ENCODE measurements at places on chromosomes 7 and 10.

- DNase-seq = no peak
Observed at GRCh38 chr7:1078519-1078918, 9.4 kb upstream of the GPER1 start.

GRCh38 chr10:118584181-118584954 is 11.1 kb downstream of the PRLHR start:
- DNase-seq = peak; percentile 27

GRCh38 chr10:79928028-79928583 is 20.8 kb downstream of the SFTPD start:
- DNase-seq = no peak

GRCh38 chr10:117540640-117541404 is 1.7 kb upstream of the EMX2 start:
- no peak for DNase-seq

DNA sequence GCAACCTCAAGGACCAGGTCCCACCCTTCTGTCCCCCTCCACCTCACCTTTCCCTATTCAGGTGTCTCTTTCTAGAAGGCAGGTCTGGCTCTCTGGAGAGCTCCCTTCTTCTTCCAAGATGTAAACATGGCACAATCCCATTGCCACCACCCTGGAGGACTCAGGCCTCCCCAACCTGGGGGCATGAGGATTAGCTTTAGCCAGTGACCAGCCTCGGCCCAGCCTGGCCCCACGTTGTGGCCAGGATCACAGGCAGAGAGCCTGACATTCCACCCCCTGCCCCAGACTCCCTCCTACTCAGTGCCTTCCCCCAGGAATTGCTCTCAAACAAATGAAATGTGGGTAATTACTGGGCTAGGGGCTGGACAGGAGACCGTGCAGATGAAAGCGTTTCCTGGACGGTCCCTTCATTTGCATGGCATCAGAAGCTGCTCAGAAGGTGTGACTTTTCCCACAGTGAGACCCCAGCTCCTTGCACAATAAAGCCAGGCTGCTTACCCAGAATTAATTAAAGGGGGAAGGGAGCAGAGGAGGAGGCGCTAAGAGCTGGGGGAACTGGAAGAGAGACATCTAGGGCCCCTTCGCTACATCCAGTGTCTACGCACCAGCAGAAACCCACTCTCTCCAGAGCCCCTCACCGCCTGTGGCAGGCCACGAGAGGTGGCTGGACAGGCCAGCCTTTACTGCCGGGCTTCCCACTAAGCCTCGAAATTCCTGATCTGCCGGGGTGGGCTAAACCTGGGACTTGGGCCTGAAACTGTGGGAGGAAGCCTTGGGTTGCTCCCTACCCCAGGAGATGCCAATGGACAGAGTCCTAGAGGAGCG is 7.7 kb downstream of the FGF8 start:
- no peak for DNase-seq

DNA sequence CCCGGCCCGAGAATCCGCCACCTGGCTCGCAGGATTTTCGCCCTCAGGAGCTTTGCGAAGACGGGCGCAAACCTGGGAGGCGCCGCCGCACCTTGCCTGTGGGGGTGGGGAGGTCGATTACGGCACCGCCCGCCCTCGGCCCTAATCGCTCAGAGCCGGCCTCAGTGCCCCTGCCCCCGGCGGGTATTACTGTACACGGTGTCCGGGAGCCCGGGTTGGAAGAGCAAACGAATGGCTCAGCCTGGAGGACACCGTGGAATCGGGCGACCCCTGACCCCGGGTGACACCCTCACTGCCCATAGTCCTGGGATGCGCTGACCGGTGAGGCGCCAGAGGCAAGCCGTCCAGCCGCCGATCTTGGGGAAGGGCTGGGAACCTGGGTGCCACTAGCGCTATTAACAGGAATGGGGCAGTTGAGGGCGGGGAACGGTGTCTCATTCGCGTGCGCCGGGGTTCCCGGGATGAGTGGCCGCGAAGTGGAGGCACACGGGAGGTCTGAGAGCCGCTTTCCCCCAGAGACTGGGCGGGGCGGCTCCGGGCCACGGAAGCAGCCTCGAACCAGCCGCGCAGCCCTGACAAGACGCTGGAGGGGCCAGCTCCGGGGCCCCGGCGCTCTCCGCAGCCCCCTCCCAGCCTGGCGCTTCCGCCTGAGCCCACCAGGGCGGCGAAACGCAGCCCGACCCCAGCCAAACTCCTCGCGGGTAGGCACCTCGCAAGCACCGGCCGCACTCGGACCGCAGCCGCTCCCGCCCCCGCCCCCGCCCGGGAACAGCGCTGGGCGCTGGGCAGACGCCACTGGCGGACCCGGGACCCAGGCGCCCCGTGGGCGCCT is 167.5 kb downstream of the NRF1 start:
- DNase-seq = no peak

DNA sequence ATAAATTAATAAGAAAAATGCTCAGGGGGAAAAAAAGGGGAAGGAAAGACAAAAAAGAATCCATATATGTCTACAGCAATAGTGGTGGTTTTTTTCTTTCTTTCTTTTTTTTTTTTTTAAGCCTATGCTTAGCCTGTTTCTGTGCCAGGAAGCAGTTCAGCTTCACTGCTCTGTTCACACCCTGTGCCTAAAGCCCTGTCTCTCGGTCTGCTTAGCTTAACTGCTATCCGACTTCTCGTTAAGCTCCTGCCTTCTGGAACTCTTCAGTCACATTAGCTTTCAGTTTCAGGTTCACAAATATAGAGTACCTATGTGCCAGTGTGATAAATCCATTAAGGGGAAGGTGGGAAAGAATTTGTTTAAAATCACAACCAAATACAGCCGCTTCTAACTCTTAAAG is 26.5 kb upstream of the NRG3 start:
- no peak for DNase-seq

DNA sequence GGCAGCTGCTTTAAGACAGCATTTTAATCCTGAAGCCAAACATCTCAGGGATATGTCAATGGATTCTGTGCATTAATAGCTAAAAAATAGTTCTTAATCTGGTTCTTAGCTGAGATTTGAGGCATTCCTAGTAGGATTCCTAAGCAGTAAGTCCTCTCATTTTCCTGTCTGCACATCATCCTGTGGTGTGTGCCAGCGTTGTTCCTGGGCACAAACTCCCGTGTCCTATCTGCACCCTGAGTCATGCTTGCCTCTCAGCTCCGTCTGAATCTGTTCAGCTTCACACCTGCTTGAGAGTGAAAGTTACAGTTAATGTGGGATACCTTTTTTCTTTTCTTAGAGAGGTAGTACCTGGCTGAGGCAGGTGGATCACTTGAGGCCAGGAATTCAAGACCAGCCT is 19.5 kb downstream of the BAG3 start:
- no peak for DNase-seq

- no peak for DNase-seq
Observed at GRCh38 chr7:98107313-98107721, 655 bp downstream of the LMTK2 start.

DNA sequence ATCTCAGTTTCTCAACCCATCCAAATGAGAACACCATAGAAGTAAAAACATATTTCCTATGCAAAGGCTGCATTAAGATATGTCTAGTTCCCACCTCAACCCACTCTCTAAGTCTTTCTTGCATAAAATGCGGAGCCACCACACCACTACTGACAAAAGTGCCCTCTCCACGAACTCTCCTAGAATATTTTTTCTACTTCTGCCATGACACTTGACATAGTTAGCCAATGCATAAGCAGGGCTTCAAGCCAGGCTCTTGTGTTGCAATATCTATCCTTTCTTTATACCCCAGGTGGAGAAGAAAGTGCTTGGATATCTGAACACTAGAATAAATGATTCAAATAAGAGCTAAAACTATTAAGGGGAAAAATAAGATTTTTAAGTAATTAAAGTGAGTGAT is 465.2 kb downstream of the NRG3 start:
- no peak for DNase-seq

DNA sequence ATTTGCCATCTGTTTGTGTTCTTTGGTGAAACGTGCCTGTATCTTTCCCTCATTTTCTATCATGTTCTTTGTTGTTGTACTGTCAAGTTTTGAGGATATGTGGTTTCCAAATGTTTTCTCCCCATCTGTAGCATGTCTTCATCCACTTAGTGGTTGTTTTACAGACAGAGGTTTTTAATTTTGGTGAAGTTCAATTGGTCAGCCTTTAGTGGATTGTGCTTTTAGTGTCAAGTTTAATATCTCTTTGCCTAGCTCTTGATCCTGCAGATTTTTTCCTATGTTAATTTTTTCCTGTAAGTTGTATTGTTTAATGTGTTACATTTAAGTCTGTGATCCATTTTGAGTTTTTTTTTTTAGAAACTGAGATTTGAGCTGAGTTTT is 95.9 kb downstream of the ANKRD61 start:
- no peak for DNase-seq
